PC-9 (cell line): ENCODE measurements at places on chromosomes 7 and 10. TPM values are rescaled to one million over a fixed set of nuclear protein-coding genes. Genes with fewer than 3 reads are reported as not detected.

Gene OGDHL
- not detected in 2 replicates for total RNA-seq

Gene GALNT17
- total RNA-seq, result not detected in 2 replicates

Gene GPR22
- not detected in 2 replicates for total RNA-seq

DNA sequence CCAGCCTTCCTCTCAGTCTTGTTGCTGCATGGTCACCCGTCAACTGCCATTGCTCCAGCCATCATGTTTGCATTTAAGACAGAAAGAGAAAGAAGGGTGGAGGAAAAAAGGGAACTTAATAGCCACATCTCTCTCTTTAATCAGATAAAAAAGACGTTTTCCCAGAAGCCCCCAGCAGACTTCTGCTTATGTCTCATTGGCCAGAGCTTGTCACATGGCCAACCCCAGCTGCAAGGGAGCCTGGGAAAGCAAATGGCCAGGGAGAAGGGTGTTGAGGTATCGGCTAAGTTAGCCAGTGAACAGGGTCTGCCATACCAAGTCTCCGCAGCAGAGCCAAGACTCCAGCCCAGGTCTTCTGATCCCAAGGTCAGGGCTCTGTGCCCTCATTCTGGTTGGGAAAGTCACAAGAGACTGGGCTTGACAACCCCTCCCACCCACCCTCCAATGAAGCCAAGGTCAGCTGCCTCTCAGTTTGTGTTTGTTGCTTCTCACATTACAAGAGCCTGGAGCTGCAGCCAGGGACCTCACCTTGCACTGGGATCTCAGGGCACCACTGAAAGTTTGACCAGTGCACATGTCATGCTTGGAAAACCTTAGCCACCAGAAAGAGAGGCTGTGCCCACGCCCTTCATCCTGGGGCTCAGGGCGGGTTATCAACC lies 80.3 kb upstream of the LYZL2 start:
- H3K36me3 ChIP-seq, result no peaks in the 10 kb centered on the region
- H3K27ac ChIP-seq, result no peak overlapping the region
- no peak overlapping the region for H3K4me3 ChIP-seq
- H3K27me3 ChIP-seq, result no peaks in the 10 kb centered on the region
- no peaks in the 10 kb centered on the region for H3K4me1 ChIP-seq
- DNase-seq, result no peak

GRCh38 chr10:106139915-106140314 lies 1024.6 kb downstream of the SORCS1 start:
- no peaks in the 10 kb centered on the region for H3K27me3 ChIP-seq
- no peaks in the 10 kb centered on the region for H3K4me1 ChIP-seq
- H3K4me3 ChIP-seq, result no peak overlapping the region

GRCh38 chr7:157514306-157514705 lies 177.5 kb downstream of the DNAJB6 start:
- no peak for DNase-seq
- H3K4me3 ChIP-seq, result no peak overlapping the region
- no peak overlapping the region for H3K27ac ChIP-seq
- H3K4me1 ChIP-seq, result no peaks in the 10 kb centered on the region
- H3K36me3 ChIP-seq, result no peaks in the 10 kb centered on the region

- no peak overlapping the region for H3K4me3 ChIP-seq
- no peak overlapping the region for H3K27ac ChIP-seq
- no peaks in the 10 kb centered on the region for H3K36me3 ChIP-seq
- DNase-seq, result no peak
- H3K4me1 ChIP-seq, result no peaks in the 10 kb centered on the region
Observed at GRCh38 chr7:22680482-22680911, 46.5 kb upstream of the IL6 start.

GRCh38 chr7:46208635-46209525 lies 287.8 kb upstream of the IGFBP3 start:
- H3K4me3 ChIP-seq, result no peak overlapping the region
- H3K4me1 ChIP-seq, result peaks cover 25% of the 10 kb centered on the region
- no peaks in the 10 kb centered on the region for H3K36me3 ChIP-seq
- H3K27ac ChIP-seq, result no peak overlapping the region
- no peak for DNase-seq
- H3K27me3 ChIP-seq, result no peaks in the 10 kb centered on the region

DNA sequence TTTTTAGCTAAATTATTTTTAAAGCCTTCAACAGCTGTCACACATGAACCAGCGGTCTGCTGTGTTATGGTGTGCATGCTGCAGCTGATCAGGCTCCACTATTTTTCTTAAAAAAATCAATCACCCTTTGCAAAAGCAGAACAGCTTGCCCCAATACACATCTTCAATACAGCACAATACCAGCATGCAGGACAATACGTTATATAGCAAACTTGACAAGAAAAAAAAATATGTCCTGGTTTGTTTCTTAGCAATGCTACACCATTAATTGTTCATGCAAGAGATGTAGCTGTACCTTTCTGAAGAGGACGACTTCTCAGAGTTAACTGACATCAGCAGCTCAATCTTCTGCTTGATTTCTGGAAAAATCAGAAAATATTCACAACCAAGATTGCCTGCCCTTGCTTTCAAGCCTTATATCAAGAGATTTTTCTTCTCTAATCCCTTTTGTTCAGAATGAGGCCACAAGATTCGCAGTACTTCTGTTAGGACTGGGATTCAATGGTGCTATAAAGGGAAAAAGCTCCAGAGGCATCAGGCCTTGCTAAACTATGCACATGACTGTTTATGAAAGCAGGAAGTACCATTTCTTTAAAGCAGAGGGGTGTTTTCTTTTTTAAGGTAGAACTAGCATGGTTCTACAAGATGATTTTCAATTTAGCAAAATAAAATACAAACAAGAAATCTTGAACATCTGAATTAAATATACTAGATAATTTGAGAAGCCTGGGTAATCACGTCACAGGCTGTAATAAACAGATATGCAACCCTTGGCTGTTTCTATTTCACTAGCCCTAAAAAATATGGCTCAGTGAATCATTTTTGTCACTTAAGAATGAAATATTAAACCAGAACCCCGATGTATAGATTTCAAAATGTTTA lies 120.0 kb downstream of the SRPK2 start:
- H3K4me1 ChIP-seq, result peaks cover 35% of the 10 kb centered on the region
- H3K4me3 ChIP-seq, result peak overlapping the region; percentile 59
- H3K27me3 ChIP-seq, result no peaks in the 10 kb centered on the region
- DNase-seq, result peak; percentile 49
- H3K36me3 ChIP-seq, result no peaks in the 10 kb centered on the region
